GM18507 (cell line): ENCODE measurements at places on chromosomes 16 and 17.

DNA sequence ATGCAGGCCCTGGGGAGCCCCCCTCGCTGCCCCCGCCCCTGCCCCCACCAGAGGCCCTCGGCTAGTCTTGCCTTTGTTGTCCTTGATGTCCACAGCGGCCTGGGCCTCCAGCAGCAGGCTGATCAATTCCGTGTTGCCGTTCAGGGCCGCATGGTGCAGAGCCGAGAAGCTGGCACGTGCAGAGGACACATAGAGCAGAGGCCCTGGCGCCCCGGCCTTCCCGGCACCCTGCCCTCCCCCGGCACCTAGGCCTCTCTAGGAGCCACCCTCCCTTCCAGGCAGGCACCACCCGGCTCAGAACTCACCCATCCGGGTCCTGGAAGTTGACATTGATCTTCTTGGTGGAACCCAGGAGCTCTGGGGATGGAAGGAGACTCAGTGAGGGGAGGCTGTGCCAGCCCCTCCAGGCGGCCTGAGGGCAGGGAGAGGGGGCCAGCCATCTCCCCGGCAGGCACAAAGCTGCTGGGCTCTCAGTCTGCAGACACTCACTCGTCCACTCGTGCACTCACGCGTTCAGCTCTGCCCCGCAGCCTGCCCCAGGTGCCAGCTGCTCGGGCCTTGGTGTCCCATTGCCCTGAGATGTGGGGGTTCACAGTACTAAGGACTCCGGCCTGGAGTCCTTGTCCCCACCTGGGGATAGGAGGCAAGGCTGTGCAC is 6.3 kb downstream of the CASKIN1 start:
- DNase-seq = no peak

DNA sequence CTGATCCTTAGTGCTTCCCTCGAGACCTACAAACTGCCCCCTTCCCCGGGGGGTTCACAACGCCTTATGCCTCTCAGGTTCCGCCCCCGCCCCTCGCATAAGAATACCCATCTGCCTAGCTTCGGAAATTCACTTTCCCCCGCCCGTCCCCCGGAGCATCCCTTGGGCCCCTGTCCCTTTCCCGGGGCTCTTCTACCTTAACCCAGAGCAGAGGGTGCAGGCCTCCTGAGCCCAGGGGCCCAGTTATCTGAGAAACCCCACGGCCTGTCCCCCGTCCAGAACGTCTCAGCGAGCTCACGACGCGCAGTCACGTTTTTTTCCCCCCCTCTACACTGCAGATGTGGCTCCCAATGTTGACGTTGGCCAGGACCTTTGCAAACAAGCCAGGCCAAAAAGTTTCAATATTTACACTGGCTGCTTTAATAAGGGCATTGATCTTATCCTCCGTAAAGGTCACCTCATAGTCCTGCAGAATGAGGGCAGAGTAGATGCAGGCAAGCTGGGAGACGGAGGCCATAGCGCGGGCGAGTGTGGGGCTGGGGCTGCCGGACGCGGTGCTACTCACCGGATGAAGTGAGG is 1.4 kb upstream of the NBR1 start:
- DNase-seq = no peak

- DNase-seq = no peak
Observed at GRCh38 chr17:13626703-13627102, 25.0 kb upstream of the HS3ST3A1 start.

GRCh38 chr17:30074730-30075129 is 41.9 kb upstream of the NSRP1 start:
- DNase-seq = no peak

- DNase-seq = no peak
Observed at GRCh38 chr17:39699818-39700147, at the start of gene ERBB2. Gene ERBB2, plus strand, starts transcription at chr17:39700064. Its CDS starts 175 bp downstream, at chr17:39700239.

DNA sequence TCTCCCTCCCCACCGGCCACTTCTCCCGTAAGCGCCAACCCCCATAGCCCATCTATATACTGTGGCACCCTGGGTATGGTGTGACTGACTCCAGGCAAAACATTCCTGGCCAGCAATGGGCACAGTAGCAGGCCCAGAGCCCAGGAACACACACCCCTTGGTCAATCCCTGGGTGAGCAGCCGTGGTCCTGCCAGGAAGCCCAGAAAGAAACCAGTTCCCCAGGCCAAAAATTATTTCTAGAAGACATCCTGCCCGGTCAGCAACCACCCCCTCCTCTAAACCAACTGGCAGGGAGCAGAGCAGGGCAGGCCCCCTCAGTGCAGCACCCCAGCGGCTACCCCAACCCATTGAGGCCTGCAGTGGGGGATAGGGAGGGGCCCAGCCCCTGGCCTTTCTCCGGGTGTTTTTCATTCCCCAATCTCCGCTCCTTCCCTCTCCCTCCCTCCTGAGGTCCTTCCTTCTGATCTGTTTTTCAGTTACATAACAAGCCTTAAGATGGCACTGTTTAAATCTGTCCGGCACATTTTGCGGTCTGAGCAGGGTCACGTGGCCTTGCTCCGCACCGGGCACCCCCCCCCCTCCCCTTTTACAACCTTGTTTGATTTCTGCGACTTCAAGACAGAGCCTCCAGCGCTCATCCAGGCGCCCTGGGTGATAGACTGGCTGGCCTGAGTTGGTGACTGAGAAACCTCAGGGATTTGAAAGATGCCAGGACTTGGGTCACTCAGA is 2.0 kb downstream of the NPTX1 start:
- DNase-seq = no peak

DNA sequence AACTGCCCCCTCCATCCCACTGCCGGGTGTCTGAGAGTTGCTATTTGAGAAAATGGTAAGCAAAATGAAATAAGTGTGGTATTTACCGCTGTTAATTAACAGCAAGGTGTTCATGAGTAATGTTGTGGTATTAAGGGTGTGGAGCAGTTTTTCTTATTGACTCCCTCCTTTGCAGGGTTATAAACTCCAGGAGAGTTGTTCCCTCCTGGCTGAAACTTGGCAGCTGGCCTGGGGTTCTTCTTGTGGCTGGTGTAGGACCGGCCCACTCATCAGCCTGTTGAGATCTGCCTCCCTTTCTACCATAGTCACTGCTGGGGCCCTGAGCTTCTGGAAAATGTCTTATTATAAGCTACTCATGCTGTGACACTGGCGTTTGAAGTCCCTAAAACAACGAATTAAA is 128.6 kb downstream of the SOX9 start:
- no peak for DNase-seq

- DNase-seq = no peak
Observed at GRCh38 chr16:695355-696089, 5.3 kb upstream of the WDR24 start.

DNA sequence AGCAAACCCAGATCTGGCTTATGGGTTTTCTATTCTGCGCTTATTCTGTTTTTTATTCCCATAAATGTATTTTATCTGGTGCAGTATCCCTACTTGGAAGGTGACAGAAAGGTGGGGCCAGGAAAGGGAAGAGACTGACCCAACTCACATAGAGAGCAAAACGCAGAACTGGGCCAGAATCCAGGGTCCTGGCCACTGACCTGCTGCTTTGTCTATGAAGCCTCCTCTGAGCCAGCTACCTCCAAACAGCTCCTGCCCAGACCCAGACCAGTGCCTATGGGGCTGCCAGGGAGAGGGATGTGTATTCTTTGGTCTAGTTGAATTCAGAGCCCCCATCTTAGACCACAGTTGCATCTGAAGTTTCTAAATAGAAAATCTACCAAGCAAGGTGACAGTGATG is 36.4 kb upstream of the CES5A start:
- DNase-seq = no peak

DNA sequence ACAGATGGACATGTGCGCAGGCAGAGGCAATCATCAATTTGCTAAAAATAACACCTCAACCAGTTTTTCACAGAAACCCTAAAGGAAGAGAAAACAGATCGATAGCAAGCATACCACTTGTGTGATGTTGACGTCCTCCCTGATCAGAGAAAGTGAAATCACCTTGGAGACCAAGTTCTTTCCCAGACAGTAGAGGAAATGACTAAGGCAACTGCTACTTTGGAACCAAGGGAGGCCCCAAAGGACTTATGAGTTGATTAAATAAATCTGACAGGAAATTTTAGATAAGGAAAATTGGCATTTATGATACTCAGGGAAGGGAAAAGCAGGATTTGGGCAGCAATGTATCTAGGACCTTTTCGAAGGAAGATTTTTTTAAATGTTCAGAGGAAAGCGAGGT is 267.1 kb upstream of the ASIC2 start:
- no peak for DNase-seq

DNA sequence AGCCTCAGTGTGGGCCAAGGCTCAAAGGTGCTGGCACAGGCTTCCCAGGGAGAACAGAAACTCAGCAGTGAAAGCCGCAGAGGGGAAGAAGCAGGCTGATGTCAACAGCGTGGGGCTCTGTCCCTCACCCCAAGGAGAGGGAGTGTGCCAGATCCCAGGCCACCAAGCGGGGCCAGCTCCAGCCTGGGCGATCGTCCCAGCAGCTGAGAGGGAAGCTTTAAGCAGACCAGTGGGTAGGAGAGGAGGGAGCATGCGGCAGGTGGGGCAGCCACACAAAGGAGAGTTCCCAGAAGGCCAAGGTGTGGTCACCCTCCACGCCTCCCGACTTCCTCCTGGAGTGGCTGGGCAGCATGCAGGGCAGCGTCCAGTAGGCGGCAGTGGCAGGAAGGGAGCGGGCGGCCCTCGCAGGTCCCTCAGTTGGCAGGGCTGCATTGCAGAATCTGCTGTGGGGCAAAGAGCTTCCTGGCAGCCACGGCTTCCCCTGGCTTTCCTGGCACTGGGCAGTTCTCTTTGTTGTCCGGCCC is 6.0 kb downstream of the SYNGR2 start:
- DNase-seq = no peak

DNA sequence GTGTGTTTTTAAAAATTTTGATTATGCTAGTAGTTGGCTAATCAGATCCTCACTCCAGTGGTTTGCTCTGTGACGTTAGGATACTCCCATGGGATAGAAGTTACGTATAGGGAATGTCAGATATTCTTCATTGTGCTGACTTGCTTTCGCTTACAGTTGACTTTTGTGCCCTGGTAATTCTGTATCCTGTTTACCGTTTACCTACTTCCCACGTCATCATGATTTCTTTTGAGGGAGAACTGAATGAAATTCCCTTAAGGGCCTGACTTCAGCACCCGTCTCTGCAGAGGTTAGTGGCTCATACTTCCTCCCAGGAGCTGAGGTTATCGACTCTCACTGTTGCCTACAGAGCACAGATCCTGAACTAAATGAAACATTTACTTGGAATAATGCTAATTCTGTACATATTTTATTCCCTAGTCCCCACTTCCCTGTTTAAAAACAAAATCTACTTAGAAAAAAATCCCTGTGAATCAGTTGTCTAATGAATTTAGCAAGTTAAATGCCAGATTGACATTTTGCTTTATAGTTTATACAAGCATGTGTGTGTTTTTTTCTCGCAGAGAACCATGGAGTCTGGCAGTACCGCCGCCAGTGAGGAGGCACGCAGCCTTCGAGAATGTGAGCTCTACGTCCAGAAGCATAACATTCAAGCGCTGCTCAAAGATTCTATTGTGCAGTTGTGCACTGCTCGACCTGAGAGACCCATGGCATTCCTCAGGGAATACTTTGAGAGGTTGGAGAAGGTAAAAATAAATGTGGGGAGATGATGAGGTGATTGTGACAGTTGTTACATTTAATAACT is 2.8 kb downstream of the PRKAR1A start:
- DNase-seq = no peak

DNA sequence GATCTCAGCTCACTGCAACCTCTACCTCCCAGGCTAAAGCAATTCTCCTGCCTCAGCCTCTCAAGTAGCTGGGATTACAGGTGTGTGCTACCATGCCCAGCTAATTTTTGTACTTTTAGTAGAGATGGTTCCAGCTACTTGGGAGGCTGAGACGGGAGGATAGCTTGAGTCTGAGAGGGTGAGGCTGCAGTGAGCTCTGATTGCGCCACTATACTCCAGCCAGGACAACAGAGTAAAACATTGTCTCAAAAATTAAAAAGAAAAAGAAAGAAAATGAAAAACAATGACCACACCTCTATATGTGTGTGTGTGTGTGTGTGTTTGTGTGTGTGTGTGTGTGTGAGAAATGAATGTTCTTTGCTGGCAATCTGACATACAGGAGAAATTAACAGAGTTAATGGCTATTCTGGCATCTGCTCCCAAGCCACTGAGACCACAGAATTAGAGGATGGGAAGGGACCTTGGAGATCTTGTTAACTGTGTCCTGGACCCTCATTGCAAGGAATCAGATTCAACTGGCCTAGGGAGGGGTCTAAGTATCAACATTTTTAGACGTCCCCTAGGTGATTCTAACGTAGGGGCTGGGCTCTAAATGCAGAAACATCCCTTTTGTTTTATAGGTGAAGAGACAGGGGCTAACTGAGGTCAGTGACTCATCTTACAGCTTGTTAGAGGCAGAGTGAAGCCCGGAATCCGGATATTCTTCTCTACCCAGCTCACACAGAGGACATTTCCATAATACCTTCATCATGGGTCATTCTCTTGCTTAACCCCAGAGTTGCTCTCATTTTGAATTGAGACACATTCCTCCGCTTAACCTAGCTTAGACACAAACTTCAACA is 16.4 kb upstream of the MARCHF10 start:
- no peak for DNase-seq

DNA sequence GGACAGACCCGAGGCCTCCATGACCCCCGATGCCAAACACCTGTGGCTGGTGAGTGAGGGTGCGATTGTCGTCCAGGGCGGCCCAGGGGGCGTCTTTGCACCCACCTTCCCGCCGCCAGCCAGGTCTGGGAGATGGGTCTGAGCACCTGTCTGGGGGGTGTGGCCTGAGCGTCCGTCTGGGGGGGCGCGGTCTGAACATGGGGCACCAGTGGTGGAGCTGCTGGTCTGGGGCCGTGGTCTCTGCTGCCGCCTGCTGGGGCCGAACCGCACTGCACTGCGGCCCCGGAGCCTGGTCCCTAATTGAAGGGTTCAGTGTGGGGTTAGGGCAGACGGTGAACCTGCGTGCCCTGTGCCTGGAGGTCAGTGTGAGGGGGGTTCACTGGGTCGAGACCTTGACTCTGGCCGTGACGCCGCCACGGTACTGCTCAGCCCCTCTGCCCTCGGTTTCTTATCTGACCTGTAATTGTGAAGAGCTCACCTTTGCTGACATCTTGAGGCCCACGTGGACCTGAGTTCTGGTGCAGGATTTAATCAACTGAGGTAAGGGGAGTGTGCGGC is 12.6 kb upstream of the TCF25 start:
- peak; percentile 87 for DNase-seq

DNA sequence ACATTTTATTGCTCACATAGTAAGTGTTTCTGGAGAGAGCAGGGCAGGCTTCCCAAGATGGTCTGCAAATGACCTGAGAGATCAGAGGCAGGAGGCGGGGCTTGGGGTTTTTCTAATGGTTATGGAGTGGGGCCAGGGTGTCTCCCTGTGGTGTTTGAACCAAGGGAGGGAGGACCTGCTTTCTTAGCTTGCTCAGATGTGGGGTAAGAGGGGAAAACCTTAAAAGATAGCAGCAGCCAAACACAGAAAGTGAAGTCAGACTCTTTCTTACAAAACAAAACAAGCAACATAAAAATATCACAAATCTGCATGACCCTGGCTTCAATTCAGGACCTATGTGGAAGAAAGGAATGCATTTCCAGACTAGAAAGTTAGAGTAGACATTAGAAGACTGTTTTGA is 22.9 kb upstream of the DNAJA2 start:
- no peak for DNase-seq

GRCh38 chr16:528111-529011 is 849 bp downstream of the CAPN15 start:
- DNase-seq = no peak

GRCh38 chr17:70713694-70714093 is 544.4 kb downstream of the KCNJ2 start:
- no peak for DNase-seq
